Spleen (tissue), 13 donors: ENCODE measurements at places on chromosomes 6 and 20. TPM values are rescaled to one million over a fixed set of nuclear protein-coding genes. Genes with fewer than 3 reads are reported as not detected.

The NMBR gene
- not detected for total RNA-seq

The PKIB gene
- 3.0 TPM for total RNA-seq

The SIRPA gene
- 104 TPM for total RNA-seq

The RCAN2 gene
- total RNA-seq, result 8.5 TPM

The EDEM2 gene
- total RNA-seq, result 31.0 TPM

The PDYN gene
- not detected for total RNA-seq

The SLC35B3 gene
- total RNA-seq, result 16.5 TPM

The SIGLEC1 gene
- 3.0 TPM for total RNA-seq

The UNC5CL gene
- total RNA-seq, result 2.8 TPM

The HLA-DPB1 gene
- 209 TPM for total RNA-seq

The SEMG1 gene
- total RNA-seq, result 0.72 TPM

The AIF1 gene
- 275 TPM for total RNA-seq

The KCNK15 gene
- total RNA-seq, result not detected

The FHL5 gene
- total RNA-seq, result 1.6 TPM

The MEI4 gene
- total RNA-seq, result not detected

The ADGRF5 gene
- total RNA-seq, result 40.6 TPM

The PDE10A gene
- total RNA-seq, result 10.4 TPM
